ENCODE measurements at places on chromosomes 16 and 17.

GRCh38 chr17:52148288-52148968 lies 10.1 kb downstream of the CA10 start:
- DNase-seq, result no peak

- DNase-seq, result no peak
Observed at GRCh38 chr16:31385680-31386079, 7.5 kb upstream of the ITGAD start.

GRCh38 chr16:66262253-66263167 lies 104.0 kb upstream of the CDH5 start:
- no peak for DNase-seq

- no peak for DNase-seq
Observed at GRCh38 chr17:6914711-6915110, 81.1 kb upstream of the ALOX12 start.

- DNase-seq, result peak; percentile 13
Observed at GRCh38 chr17:64599187-64599676, 62.9 kb downstream of the SMURF2 start.

- no peak for DNase-seq
Observed at GRCh38 chr17:80666867-80667266, 122.2 kb downstream of the RPTOR start.

DNA sequence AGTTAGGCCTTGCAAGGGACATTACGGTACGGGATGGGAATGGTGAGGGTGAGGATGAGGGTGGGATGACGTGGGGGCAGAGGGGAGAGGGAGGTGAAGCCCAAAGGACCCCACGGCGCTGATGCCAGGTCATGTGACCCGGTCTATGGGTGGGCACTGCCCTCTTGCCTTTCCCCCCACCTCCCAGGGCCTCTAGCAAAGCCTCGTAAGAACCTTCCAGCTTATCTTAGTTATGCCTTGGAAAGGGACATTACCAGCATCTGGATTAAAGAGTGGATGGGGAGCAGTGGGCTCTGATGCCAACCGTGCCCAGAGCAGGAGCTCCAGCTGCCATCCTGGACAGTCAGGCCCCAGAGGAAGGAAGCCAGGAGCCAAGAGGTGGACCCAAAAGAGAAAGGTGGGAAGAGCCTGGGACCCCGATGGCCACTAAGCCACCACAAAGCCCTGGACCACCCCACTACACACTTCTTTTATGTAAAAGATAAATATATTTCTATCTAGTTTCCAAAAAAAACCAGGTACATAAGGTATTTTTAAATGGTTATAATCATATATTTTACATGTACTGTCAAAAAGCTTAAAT lies 40.9 kb downstream of the TK2 start:
- no peak for DNase-seq

GRCh38 chr16:400061-400591 lies 1.6 kb upstream of the DECR2 start:
- no peak for DNase-seq

DNA sequence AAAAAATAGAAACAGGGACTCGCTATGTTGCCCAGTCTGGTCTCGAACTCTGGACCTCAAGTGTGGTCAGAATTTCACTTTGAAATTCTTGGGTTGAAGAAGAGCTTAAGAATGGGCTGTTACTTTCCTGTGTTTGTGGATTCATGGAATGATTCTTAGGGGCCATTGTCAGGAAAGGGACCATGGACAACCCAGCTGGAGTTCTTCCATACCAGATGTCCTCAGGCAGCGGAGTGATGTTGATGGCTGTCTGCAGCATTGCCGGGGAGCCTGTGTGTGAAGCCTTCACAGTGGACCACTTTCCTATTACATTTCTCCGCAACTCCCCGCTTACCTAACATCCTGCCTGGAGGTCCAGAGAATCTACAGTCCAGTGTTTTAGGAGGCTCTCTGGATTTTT lies 145.9 kb downstream of the CLEC16A start:
- DNase-seq, result no peak

DNA sequence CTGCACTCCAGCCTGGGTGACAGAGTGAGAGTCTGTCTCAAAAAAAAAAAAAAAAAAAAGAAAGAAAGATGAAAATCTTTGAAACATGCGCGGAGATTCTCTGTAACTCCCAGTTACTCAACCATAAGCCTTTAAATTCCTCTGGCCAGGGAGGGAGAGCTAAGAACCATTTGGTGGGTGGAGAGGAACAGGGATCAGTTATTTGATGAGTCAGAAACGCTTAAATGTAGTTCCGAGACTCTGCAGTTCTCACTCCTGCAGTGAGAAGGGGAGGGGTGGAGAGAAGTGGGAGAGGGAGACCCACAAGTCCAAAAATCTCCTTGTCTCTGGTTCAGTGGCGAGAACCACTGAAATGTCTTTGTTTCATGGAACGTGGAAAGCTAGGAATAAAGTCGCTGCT lies 266.7 kb downstream of the SOX9 start:
- DNase-seq, result no peak

DNA sequence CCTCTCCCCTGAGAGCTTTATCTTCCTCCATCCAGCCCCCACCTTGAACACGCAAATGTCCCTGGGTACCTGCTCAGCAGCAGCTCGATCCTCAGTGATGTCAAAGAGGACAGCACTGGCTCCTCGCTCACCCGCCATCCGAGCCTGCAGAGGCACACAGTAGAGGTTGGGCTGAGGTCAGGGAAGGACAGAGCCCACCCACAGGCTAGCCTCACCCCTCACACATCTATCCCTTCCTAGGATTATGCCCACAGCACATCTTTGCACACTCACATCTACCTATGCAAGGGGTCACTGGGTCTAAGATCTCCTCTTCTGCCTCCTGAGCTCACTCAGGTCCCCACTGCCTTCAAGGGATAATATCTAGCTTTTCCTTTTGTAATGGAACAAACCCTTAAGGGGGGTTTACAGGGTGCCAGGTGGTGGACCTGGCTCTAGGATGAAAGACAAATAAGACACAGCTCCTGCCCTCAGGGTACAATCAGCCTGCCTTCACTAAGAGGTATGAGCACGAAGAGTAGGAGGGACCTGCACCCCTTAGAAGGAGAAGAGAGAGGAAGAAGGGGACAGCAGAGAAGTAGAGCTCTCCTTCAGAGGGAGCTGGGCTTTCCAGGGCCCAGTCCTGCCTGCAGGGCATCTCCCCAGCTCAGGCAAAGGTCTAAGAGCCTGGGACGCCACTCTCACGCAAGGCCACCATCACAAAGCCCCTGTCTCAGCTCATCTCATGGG lies 11.6 kb upstream of the SUPT4H1 start:
- DNase-seq, result no peak

DNA sequence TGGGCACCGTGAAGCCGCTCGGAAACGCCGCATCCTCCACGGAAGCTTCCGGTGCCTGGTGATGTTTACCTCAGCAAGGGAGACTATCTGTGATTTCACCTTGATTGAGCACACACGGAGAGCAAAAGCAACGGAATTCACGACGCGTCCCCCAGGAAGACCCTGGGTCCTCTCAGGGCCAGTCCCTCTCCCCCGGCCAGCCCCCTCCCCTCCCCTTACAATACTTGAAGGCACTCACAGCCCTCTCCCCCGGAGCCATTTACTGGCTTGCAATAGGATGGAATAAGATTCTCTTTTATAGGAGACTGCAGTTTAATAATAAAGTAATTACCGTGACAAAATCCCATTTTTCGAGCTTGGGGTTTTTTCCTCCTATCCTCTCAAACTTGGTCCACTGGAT lies 104.7 kb downstream of the ENGASE start:
- no peak for DNase-seq

- DNase-seq, result no peak
Observed at GRCh38 chr17:50660887-50661345, 26.2 kb downstream of the ABCC3 start.

DNA sequence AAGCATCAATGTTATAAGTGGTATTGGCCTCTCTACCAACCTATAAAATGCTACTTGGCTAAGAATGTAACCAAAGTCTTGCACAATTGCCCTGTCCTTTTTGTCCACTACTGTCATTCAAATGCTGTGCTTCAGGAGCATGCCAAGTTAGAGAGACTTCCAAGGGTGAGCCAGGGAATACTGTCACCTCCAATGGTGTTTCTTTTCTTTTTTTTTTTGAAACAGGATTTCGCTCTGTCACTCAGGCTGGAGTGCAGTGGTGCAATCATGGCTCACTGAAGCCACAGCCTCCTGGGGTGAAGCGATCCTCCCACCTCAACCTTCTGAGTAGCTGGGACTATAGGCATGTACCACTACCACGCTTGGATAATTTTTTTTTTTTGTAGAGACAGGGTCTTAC lies 43.7 kb upstream of the ERN1 start:
- no peak for DNase-seq

GRCh38 chr17:60253048-60253447 lies 103.3 kb downstream of the CA4 start:
- no peak for DNase-seq

DNA sequence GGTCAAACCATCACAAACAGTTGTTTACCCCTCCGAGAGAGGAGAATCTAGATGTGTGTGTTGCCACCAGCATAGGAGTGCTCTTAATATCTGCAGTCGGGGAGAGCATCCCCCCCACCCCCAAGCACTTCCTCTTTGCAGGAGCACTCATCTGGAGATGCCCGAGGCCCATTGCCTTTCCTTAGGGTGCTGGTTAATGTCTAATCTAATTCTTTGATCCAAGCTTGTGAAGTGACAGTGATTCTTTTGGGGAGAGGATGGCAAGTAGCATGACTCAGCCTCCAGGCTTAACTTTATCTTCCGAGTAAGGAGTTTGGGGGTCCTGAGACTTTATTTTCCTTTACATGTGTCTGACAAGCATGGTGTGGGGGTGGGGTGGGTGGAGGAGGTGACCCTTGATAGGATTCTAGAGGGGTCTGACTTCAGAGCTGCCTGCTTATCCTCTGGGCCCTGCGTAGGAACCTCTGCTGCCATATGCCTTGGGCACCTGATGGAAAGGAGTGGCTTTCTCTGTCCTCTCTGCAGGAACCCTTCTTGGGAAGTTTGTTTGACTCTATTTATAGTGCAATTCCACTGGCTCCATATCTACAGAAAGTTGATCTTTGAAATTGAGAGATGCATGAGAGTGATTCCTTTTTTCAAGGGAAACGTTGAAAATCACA lies 207.1 kb downstream of the SPECC1 start:
- DNase-seq, result no peak

- no peak for DNase-seq
Observed at GRCh38 chr16:66904846-66905632, 13.6 kb downstream of the CDH16 start.

DNA sequence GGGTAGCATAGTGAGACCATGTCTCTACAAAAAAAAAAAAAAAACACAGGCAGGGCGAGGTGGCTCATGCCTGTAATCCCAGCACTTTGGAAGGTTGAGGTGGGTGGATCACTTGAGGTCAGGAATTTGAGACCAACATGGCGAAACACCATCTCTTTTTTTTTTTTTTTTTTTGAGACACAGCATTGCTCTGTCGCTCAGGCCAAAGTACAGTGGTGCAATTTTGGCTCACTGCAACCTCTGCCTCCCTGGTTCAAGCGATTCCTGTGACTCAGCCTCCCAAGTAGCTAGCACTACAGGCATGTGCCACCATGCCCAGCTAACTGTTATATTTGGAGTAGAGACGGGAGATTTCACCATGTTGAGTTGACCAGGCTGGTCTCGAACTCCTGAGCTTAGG lies 5.1 kb downstream of the RAMP2 start:
- DNase-seq, result no peak

DNA sequence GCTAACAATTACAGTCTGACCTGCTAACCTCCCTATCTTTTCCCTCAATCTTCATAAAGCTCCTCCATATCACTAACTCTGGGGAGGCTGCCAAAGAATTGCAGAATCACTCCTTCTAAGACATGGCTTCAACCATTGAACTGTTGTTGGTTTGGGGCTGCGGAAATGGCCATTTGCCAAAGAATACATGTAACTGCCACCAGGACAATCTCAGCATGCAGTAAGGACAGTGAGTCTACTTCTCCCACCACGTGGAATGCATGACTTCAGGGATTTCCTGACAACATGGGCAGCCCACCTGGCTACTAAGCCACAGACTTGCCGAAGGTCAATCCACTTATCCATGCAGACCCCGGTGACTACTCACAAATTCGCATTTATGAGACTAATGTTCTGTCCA lies 104.3 kb upstream of the NUDT7 start:
- no peak for DNase-seq

GRCh38 chr17:28078341-28079229 lies 36.1 kb downstream of the NLK start:
- no peak for DNase-seq
